ENCODE measurements at places on chromosomes 3 and 15.

- no peak for DNase-seq
Measured at GRCh38 chr3:35335703-35336102, 303.6 kb upstream of the ARPP21 start.

- no peak for DNase-seq
Measured at GRCh38 chr3:108565506-108565905, 23.7 kb downstream of the CIP2A start.

- DNase-seq: no peak
Measured at GRCh38 chr15:82979726-82980125, 6.3 kb upstream of the RAMAC start.

DNA sequence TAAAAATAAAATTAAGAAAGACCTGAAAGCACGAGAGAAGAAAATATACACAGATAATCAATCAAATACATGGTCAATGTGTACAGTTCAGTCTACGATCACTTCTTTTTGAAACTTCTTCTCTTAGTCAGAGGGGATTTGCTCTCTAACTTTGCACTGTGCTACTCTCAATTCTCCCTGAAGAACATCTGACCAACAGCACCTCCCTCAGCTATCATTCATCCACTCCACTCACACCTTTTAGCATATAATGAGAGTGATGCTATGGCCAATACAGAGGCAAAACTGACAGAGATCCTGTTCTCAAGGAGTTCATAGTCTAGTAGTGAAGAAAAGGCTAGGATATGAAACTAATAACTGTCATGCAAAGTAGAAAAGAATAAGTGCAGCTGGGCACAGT lies 45.9 kb downstream of the P3H2 start:
- no peak for DNase-seq

- no peak for DNase-seq
Measured at GRCh38 chr3:124442463-124442862, 287.8 kb upstream of the UMPS start.

- no peak for DNase-seq
Measured at GRCh38 chr3:190261740-190262139, 60.5 kb downstream of the CLDN1 start.

- DNase-seq: no peak
Measured at GRCh38 chr15:81097116-81097889, 36.8 kb upstream of the CFAP161 start.

DNA sequence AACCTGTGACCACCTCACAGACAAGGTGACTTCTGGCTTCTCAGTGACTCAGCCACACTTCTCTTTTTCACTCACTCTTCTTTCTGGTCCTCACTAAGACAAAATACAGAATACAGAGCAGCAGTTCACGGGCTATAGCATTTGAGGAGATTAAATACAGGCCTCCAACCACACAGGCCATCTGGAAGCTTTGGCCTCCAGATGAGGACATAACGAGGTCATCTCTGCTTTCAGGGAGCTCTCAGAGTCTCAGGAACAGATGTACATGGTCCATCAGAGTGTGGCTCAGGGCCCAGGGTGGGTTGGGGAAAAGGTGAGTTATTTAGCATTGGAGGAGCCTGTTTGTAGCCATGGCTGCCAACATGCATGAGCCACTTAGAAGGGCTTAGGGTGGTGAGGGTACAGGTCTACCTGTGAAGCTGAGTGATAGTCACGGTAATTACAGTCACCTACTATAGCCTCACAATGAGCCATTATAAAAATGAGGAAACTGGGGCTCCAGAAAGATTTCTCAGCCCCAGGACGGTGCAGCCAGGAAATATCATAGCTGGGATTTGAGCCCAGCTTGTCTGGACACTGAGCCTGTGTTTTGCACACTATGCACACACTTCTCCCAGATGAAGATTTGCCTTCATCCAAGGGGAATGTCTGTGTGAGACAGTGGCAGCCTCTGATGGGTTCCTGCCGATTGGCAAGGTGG lies 159.8 kb upstream of the CTDSPL start:
- no peak for DNase-seq

GRCh38 chr3:31408720-31409119 lies 124.0 kb upstream of the STT3B start:
- DNase-seq: no peak

- DNase-seq: no peak
Measured at GRCh38 chr15:59005579-59005978, 18.1 kb downstream of the RNF111 start.

GRCh38 chr3:54366007-54366750 lies 243.8 kb downstream of the CACNA2D3 start:
- no peak for DNase-seq

DNA sequence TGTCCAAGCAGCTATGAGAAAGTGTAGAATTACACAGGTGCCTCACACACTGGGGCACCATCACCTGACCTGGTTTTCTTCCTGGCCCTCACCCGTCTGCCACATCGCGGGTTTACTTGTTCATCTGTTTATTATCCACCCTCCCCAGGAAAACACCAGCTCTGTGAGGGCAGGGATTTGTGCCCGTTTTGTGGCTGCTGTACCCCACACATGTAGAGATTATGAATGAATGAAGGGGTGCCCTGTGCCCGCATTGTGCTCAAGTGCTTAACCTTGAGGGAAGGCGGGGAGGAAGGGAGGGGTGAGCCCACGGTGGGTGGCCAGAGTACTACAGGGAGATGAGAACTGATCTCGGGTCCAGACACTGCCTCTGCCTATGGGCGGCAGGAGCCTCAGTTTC lies 108.4 kb downstream of the WNT7A start:
- DNase-seq: no peak

- DNase-seq: no peak
Measured at GRCh38 chr15:54722342-54722986, 474.3 kb downstream of the RSL24D1 start.
